Stimulated activated CD8-positive, alpha-beta memory T cell treated with anti-CD3 and anti-CD28 coated beads, Interleukin-15, amount 100 ng/mL, for 48 hours (primary cell): ENCODE measurements at places on chromosomes 6 and 20.

GRCh38 chr6:1855890-1856289, 246.2 kb downstream of the FOXC1 start:
- no peak for DNase-seq

GRCh38 chr6:42766163-42766670, 15.6 kb upstream of the BICRAL start:
- DNase-seq: no peak

DNA sequence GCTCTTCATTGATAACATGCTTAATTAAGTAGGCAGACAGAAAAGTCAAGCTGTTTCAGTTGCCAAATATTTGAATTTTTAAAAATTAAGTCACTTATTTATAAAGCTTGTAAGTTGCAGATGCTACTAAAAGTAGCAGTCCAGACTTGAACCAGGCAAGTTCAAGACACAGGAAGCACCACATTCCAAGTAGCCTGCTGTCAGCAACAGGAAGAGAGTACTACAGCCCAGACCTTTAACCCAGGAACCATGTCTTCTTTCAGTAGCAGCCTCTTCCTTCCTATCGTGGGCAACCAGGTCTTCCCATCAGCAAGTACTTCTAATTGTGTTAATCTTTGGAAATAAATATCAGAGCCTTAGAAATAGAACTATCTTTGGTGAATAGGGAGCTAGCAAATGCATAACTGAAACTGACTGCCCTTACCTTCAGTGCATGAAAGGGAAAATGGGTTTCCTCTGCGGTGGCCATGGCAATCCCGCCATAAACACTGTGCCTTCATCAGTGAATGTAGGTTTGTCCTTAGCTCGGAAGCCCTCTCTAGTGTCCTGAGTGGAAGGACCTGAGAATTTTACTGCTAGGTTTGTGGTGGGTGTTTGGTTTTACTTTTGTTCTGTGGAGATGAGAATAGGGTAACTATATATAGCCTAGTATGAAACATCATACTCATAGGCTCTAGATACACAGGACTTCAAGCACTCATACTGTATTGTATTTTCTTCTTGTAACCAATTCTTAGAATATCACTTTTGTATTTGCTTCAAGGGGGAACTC, 95.6 kb downstream of the SYCP2 start:
- DNase-seq: no peak

GRCh38 chr6:22499815-22500214, 69.6 kb upstream of the HDGFL1 start:
- DNase-seq: no peak

DNA sequence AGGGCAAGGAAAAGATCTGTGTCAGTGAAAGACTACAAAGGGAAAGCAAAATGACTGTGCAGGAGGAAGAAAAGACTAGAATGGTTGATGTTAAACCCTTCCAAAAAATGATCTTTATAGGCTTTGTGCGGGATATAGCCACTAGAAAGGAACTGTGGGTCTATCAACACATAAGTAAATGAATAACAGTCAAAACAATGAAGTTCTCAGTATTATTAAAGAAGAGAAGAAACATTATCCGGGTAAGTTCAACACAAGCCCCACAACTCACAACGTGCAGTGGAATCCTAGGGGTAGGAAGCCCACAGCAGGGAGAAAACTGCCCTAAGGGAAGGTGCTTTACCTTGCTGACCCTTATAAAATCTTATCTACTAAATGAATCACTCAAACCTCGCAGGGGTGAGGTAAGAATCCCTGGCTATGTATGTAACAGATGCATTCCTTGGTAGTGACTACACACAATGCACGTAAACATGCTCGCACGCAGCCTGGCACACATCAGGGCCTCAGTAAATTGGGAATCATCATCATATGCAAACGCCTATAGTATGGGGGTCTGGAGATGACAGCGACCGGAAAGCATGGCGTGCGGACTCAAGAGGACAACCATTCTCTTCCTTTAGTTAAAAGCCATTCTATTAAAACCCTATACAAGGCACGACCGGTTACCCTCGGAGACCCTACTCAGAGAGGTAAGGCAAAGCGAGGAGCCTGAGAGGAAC, 11.3 kb downstream of the TFAP2A start:
- no peak for DNase-seq

GRCh38 chr20:53195876-53196610, 223.9 kb downstream of the TSHZ2 start:
- DNase-seq: no peak

- no peak for DNase-seq
These were observed 188.1 kb upstream of the CEP162 start for GRCh38 chr6:84415517-84415916.

DNA sequence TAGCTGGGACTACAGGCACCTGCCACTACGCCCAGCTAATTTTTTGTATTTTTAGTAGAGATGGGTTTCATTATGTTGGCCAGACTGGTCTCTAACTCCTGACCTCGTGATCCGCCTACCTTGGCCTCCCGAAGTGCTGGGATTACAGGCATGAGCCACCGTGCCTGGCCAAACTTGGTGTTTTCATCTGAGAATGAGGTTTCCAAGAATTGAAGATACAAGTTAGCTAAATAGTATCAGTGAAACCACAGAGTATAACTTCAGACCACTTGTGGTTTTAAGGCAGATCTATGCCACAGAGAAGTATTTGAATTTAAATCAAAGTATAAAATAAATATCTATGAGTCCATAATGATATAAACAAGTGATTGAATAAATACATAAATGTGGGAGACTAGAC, 70.1 kb downstream of the SLC16A10 start:
- no peak for DNase-seq

GRCh38 chr20:48360342-48360975, 467.3 kb downstream of the PREX1 start:
- no peak for DNase-seq

DNA sequence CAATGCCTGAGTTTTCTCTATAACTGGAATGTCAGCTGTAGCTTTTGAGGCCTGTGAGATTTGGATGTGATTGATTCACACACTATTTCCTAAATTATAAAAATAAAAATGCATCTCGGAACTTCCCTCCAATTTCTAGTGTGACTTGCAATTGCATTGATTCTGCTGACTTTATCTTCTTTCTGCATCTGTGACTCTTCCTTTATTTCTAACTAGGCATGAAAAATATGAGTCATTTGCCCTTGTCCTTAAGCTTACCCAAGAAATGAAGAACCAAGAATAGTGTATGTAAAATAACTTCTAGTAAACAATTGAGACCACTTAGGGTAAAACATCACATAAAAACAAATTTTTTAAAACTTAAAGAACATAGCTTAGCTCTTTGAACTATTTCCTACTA, 12.9 kb downstream of the OR2J2 start:
- DNase-seq: no peak

DNA sequence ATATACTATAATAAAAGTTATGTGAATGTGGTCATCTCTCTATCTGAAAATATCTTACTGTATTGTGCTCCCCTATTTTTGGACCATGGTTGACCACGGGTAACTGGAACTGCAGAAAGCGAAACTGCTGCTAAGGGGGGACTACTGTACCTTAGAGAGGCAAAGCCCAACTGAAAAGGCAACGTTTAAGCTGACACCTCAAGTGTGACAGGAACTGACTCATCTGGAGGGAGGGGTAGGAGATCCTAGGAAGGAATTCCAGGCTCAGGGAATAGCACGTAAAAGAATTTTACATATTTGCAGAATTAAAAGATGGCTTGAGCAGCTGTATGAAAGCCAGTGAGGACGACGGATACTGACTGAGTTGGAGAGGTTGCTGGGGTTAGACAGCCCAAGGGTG, 34.8 kb downstream of the ELOVL2 start:
- no peak for DNase-seq

GRCh38 chr6:109894181-109894580, 83.9 kb upstream of the GPR6 start:
- DNase-seq: no peak

DNA sequence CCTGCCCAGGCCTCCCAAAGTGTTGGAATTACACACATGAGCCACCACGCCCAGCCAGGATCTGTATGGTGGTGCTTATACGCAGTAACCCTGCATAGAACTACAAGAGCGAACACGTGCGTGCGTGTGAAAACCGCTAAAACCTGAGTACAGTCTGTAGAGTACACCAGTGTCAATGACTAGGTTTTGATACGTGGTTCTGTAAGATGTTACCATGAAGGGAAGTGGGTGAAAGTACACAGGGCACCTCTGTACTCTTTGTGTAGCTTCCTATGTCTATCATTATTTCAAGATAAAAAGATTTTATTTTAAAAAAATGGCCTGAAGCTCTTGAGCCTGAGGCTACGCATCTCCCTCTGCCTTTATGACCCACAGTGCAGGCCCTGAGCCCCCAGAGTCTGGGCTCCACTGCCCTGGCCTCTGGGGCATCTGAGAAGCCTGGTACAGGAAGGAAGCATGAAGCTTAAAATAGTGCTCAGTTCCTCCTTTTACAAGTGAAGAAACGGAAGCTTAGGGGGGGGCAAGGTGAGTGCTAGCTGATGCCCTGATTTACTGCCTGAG, 21.6 kb downstream of the LY86 start:
- no peak for DNase-seq

- no peak for DNase-seq
These were observed 8.5 kb upstream of the MRPS10 start for GRCh38 chr6:42226161-42226611.

GRCh38 chr6:104589940-104590339, 269.8 kb downstream of the HACE1 start:
- DNase-seq: no peak

GRCh38 chr6:31131595-31131994, 7.3 kb downstream of the PSORS1C2 start:
- no peak for DNase-seq

DNA sequence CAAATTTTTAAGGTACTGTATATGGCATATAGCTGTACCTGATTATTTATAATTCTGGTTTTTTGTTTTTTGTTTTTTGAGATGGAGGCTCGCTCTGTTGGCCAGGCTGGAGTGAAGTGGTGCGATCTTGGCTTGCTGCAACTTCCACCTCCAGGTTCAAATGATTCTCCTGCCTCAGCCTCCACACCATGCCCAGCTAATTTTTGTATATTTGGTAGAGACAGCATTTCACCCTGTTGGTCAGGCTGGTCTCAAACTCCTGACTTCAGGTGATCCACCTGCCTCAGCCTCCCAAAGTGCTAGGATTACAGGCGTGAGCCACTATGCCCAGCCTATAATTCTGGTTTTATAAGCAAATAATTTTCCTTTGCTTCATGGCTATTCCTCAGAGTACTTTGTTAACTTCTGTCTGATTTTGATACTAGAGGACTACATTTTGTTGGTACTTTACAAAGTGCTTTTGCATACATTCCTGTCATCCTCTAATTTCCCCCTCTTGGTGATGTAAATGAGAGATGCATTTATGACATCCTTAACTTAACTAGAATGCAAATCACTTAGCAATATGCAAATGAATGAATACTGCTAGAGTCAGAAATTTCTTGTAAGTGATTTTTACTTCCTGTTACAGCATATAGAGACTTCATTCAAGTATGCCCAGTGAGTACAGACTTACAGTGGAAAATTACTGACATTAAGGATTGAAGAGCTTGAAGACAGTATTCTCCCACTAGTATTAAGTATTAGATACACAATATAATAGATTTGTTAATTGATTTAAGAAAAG, 35.7 kb upstream of the ARID1B start:
- no peak for DNase-seq

DNA sequence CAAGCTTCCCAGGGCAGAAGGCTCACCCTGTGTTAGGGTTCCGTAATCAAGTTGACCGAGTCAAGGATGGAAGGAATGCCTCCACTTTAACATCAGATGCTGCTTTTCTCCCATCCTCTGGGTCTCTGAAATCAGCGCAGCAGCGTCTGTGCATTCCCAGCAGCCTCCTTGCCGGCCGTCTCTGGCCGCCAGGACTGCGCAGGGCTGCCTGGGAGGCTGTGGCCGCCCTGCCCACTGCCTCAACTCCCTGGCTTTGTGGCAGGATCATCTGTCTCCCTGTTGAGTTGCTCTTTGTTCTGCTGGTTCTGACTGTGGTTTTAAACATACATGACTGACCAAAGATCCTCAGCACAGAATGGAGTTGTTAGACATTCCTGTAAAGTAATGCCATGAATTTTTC, 56.5 kb downstream of the DLL1 start:
- DNase-seq: no peak

GRCh38 chr20:58458342-58459057, 56.7 kb downstream of the APCDD1L start:
- no peak for DNase-seq

GRCh38 chr6:152271776-152272464, 365.2 kb downstream of the SYNE1 start:
- no peak for DNase-seq

- DNase-seq: no peak
These were observed 73.6 kb upstream of the HCRTR2 start for GRCh38 chr6:55100686-55101085.

- no peak for DNase-seq
These were observed 43.0 kb downstream of the FRK start for GRCh38 chr6:116017546-116018295.

- no peak for DNase-seq
These were observed 29.0 kb downstream of the PDYN start for GRCh38 chr20:1964659-1965405.

GRCh38 chr20:35007891-35008290, 52.2 kb downstream of the MYH7B start:
- no peak for DNase-seq

DNA sequence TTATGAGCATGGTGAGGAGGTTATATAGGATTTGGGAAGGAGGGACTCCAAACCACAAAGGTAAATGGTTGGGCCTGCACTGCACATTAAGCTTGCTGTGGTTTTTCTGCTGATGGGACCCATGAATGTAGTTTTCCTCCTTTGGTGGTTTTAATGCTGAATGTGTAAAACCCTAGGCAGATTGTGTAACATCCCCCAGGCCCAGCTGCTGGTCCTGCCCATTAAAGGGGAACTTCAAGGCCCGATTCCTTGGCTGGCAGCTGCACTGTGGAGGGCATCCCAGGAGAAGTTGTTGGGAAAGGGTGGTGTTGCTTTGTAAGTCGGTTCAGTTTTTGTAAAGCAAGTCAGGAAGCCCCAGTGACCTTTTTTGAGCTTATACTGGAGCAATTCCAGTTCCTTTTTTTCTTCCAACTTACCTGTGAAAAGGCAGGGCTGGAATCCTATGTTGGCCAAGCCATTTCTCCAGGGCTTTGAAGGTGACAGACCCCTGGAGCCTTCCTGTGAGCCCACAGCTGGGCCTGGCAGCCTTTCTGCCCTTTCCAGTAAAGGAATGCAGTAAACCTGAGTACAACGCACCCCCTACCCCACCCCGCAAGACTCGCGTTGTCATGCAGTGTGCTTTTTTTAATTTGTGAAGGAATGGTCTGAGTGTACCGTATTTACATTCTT, 43.1 kb upstream of the NAA20 start:
- DNase-seq: no peak
